ENCODE measurements at places on chromosomes 4 and X. TPM values are rescaled to one million over a fixed set of nuclear protein-coding genes. Genes with fewer than 3 reads are reported as not detected.
A peak's percentile ranks its signal among the peaks of the same experiment; 100 is the strongest.

DNA sequence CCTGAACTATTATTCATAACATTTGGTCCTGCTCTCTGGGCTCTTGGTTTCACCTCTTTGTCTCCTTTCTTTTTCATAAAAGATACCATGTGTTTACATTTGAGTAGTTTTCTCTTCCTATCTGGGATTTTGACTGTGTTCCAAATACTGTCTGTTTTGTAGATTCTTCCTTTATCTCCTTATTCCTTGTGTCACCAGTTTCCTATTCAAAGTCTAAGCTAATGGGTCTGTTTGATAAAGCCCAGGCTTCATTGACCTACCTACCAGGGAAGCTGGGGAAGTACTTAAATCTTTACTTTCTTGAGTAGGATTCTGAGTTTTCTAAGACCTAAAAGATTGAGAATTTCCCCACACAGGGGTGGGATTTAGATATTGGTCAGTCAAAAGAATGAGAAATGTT is 409.5 kb downstream of the RAPGEF2 start:
- no peaks in the 10 kb centered on the region for H3K27me3 ChIP-seq
- H3K4me3 ChIP-seq: no peak overlapping the region
- H3K4me1 ChIP-seq: no peaks in the 10 kb centered on the region
- no peak for DNase-seq
- H3K27ac ChIP-seq: no peak overlapping the region
- H3K36me3 ChIP-seq: no peaks in the 10 kb centered on the region

- H3K4me1 ChIP-seq: peaks cover 8% of the 10 kb centered on the region
- peaks cover 7% of the 10 kb centered on the region for H3K27me3 ChIP-seq
- H3K4me3 ChIP-seq: peak overlapping the region; percentile 97
- peak; percentile 60 for DNase-seq
- H3K27ac ChIP-seq: peak overlapping the region; percentile 92
Observed at GRCh38 chr4:74934016-74934831, 1.3 kb downstream of the PARM1 start.

Gene UGT2B11
- total RNA-seq: not detected

DNA sequence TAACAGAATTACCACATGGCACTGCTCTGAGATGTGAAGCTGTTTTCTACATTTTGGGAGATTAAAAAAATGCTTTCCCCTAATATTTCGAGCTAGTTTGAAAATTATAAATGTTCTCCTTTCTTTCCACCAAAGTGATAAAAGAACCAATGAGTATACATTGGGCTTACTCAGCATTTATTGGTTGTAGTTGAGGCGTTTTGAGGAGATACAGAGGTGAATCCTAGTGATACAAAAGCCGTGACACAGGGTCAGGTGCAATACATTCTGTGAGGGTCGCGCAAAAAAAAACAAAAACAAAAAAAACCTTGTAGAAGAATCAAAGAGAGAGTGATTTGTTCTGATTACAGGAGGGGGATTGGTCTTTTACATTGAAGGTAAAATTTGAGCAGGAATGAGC is 32.4 kb upstream of the CYP4V2 start:
- H3K4me3 ChIP-seq: no peak overlapping the region
- no peaks in the 10 kb centered on the region for H3K27me3 ChIP-seq
- no peak for DNase-seq
- peaks cover 2% of the 10 kb centered on the region for H3K4me1 ChIP-seq

Gene SSX4
- total RNA-seq: 0.71 TPM

DNA sequence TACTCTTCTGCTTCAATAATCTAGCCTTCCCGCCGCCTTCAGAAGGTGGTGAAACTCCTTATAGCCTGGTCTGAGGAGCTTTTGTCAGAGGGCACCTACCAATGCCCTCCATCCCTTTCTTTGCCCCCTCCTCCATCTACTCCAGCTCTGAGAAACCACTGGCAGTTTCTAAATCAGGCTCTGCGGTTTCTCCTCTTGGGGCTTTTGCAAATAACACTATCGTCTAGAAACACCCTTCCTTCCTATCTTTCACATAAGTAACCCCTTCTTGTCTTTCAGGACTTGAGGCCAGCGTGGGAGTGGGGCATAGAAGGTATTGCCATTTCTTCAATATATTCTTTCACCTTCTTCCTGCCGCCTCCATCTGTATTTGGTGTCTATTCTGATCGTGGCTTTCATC is 1.2 kb upstream of the EFHC2 start:
- no peaks in the 10 kb centered on the region for H3K4me1 ChIP-seq
- no peak overlapping the region for H3K4me3 ChIP-seq
- no peak for DNase-seq

Gene FAM47E
- 2.9 TPM for total RNA-seq

- peaks cover 9% of the 10 kb centered on the region for H3K4me1 ChIP-seq
- peak overlapping the region; percentile 39 for H3K4me3 ChIP-seq
- peaks cover 5% of the 10 kb centered on the region for H3K36me3 ChIP-seq
- DNase-seq: no peak
- H3K27me3 ChIP-seq: peaks cover 9% of the 10 kb centered on the region
- H3K27ac ChIP-seq: no peak overlapping the region
Observed at GRCh38 chr4:40058854-40059253, 2.2 kb downstream of the N4BP2 start.

Gene SLC49A3
- total RNA-seq: not detected

DNA sequence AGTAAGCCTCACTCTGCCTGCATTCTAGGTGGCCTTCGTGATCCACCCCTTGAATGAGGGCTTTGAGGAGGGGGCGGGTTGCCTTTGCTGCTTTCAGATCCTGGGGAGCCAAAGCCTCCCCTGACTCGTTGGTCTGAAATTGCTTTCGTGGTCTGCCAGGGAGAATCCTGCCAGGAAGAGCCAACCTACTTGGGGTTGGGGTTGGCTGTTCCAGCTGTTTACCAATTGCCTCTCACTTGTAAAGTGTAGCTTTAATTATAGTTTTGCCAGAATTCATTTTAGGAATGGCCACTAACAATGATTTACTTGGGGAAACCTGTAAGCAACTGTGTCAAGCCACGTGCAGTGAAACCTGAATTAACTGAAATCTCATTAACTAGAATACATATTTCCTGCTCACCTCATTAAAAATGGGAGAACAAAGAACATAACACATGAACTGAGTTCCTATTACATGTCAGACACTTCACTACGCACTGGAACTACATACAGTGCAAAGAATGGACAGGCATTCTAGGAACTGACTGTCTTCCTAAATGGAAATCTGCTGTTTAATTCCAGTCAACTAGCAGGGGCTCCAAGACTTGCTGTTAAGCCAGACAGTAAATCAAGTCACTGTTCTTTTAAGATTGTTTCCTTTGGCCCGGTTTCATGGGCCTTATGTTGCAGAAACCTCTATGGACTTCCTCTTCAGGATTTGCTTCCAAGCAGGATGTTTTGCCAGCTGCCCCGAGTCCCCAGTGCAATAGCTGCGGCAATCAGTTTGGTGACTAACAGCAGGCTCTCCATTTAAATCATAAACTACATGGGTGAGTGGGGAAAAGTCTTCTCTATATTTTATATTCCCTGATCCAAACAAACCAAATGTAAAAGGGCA is 16.4 kb upstream of the NKRF start:
- no peaks in the 10 kb centered on the region for H3K27me3 ChIP-seq
- H3K36me3 ChIP-seq: no peaks in the 10 kb centered on the region
- no peak overlapping the region for H3K4me3 ChIP-seq
- no peak for DNase-seq
- no peak overlapping the region for H3K27ac ChIP-seq

GRCh38 chr4:37988670-37989069 is 28.5 kb downstream of the PTTG2 start:
- peaks cover 5% of the 10 kb centered on the region for H3K36me3 ChIP-seq
- no peak overlapping the region for H3K4me3 ChIP-seq
- H3K4me1 ChIP-seq: peaks cover 2% of the 10 kb centered on the region

GRCh38 chr4:75179510-75179909 is 246.6 kb downstream of the PARM1 start:
- H3K4me1 ChIP-seq: no peaks in the 10 kb centered on the region
- peaks cover 8% of the 10 kb centered on the region for H3K36me3 ChIP-seq
- H3K27me3 ChIP-seq: no peaks in the 10 kb centered on the region
- no peak overlapping the region for H3K4me3 ChIP-seq
- DNase-seq: no peak

- H3K4me1 ChIP-seq: no peaks in the 10 kb centered on the region
- H3K27ac ChIP-seq: no peak overlapping the region
- DNase-seq: no peak
- no peak overlapping the region for H3K4me3 ChIP-seq
- no peaks in the 10 kb centered on the region for H3K27me3 ChIP-seq
- H3K36me3 ChIP-seq: no peaks in the 10 kb centered on the region
Observed at GRCh38 chr4:185108669-185109068, 34.4 kb upstream of the SLC25A4 start.

GRCh38 chrX:41067721-41068120 is 17.5 kb upstream of the USP9X start:
- no peaks in the 10 kb centered on the region for H3K36me3 ChIP-seq
- no peak for DNase-seq
- H3K27me3 ChIP-seq: peaks cover 2% of the 10 kb centered on the region
- H3K4me1 ChIP-seq: no peaks in the 10 kb centered on the region
- no peak overlapping the region for H3K27ac ChIP-seq

GRCh38 chr4:88792268-88792781 is 94.7 kb upstream of the NAP1L5 start:
- H3K4me3 ChIP-seq: no peak overlapping the region
- H3K4me1 ChIP-seq: no peaks in the 10 kb centered on the region
- no peak overlapping the region for H3K27ac ChIP-seq
- no peaks in the 10 kb centered on the region for H3K27me3 ChIP-seq

DNA sequence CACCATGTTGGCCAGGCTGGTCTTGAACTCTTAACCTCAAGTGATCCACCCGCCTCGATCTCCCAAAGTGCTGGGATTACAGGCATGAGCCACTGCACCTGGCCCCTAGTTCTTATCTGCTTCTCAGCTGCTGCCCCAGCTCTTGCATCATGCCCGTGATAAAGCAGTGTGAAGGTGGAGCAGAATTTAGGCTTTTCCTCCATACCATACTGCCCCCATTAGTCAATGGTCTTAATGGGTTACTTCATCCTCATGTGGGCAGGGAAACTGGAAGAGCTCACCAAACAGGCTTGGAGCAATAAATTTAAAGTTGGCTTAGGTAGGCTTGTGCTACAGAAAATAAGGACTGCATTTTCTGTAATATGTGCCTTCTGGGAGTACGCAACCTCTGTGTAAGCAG is 636.9 kb upstream of the BOD1L1 start:
- H3K4me3 ChIP-seq: no peak overlapping the region
- no peaks in the 10 kb centered on the region for H3K27me3 ChIP-seq
- H3K4me1 ChIP-seq: peaks cover 8% of the 10 kb centered on the region

Gene CXorf49
- total RNA-seq: not detected

GRCh38 chr4:1087371-1087770 is 26.0 kb downstream of the RNF212 start:
- no peak overlapping the region for H3K27ac ChIP-seq
- no peak for DNase-seq
- peaks cover 11% of the 10 kb centered on the region for H3K27me3 ChIP-seq
- peaks cover 17% of the 10 kb centered on the region for H3K36me3 ChIP-seq
- no peak overlapping the region for H3K4me3 ChIP-seq

GRCh38 chr4:68592673-68593072 is 16.6 kb upstream of the UGT2B17 start:
- no peak for DNase-seq
- no peaks in the 10 kb centered on the region for H3K4me1 ChIP-seq
- no peaks in the 10 kb centered on the region for H3K27me3 ChIP-seq
- H3K4me3 ChIP-seq: no peak overlapping the region
- H3K27ac ChIP-seq: no peak overlapping the region
- no peaks in the 10 kb centered on the region for H3K36me3 ChIP-seq
